Ovary (tissue), 10 donors: ENCODE measurements at places on chromosomes 2 and 18.

DNA sequence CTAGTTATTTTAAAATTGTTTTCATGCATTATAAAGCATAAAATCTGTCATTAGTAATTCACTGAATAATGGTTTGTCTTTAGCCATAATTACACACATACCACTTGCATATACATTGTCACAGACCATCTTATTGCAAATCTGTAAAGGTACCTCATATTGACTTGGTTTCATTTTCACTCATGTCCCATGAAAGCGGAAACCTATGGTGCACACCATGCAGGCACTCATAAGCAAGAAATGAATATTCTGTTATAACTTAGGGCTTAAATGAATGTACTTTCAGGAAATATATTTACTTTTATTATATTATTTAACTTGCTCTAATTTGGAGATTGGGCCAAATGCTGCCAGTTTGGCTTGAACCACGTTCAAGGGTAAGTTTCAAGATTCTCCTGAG is 29.2 kb upstream of the STK17B start:
- DNase-seq: no peak

DNA sequence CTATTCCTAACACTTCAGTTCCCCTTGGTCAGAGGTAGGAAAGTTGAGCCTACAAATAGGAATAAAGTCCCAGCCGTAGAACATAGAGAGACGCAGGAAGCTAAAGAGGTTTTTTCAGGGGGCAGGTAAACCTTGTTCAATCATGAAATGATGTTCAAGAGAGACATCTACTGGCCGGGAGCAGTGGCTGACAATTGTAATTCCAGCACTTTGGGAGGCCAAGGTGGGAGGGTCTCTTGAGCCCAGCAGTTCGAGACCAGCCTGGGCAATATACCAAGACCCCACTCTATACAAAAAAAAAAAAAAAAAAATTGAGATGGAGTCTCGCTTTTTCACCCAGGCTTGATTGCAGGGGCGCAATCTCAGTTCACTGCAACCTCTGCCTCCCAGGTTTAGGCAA is 66.7 kb upstream of the DNAJC10 start:
- DNase-seq: no peak

GRCh38 chr2:138090330-138090729 is 126.1 kb downstream of the HNMT start:
- no peak for DNase-seq

DNA sequence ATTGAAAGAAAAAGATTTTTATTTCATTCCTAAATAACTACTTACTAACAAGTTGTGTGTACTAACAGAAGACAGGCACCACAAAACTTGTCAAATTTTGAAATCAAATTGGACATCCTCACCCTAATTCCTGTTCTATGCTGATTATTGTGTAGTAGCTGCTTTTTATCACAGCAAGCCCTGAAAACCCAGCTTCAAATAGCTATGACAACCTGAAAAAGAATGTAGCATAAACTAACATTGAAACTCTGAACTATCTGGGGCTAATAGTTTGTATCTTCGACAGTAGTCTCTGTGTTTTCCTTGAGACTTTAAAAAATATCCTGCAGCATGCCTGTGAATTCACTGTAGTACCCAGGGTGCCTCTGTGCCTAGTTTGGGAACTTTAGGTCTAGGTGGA is 122.6 kb downstream of the WDPCP start:
- DNase-seq: no peak

DNA sequence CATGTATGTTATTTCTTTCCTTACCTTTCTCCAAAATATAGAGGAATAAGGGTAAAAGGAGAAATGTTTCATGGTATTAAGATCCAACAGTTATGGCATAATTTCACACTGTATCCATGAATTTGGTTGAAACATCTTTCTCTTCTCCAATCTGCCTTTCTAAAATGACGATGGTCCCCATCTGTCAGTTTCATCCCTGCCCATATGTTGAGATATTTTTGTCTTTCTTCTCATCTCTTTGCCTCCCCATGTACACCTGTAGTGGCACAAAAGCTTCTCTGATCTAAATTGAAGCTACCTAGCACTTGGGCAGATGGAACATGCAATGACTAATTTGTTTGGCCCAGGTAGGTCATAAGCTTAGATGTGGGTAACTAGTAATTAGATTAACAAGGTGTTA is 90.7 kb upstream of the LRRTM1 start:
- DNase-seq: no peak
